Activated gamma-delta T cell treated with anti-CD3 and anti-CD28 coated beads, Interleukin-2, amount 50 U/mL, for 16 hours (primary cell): ENCODE measurements at places on chromosomes 12 and 14.
A peak's percentile ranks its signal among the peaks of the same experiment; 100 is the strongest.

GRCh38 chr14:74912111-74912510 lies 10.9 kb downstream of the RPS6KL1 start:
- DNase-seq = no peak

DNA sequence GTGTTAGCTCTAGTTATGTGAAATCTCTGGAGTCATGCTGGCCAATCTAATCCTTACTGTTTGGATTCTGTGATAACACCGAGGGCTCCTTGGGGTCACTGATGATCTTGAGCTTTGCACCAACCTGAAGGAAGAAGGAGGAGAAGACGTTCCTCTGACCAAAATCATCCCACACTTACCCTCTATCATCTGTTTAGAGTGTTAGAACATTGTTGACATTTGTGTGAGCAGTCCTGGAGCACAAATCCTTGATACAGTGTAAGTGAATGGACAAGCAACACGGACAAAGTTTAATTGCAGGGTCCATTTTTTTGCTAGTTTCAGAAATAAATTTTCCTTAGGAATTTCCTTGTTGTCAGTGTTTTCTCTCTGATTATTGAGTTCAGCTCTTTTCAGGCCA lies 181.7 kb downstream of the AKAP6 start:
- no peak for DNase-seq

DNA sequence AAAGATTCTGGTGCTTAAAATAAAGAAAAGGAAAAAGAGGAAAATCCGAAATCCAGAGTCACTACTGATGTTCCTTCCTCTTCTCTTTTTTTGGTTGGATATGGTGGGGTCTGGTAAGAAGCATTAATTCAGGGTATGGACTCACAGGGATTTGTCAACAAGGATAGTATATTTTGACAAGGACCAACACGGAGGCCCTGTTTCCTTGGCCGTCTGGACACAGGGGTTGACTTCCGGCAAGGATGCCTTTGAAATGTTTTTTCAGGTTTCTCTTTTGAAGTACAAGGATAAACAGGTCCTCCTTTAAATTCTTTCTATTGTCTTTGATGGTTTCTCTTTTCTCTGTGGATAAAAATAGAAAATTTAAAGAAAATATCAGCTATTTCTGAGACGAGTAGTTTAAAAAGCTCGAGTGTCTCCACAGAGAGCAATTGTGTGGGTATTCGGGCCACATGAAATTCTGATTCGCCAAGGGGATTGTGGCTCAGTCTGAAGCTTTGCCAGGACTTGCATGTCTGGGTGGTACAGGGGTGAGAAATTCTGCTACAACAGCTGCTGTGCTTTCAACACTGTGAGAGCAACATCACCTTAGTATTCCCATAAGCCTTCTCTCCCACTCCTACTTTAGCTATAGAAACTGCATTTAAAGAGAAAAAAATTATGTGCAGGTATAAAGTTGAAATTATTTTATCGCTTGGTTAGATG lies 88.5 kb upstream of the CSRP2 start:
- no peak for DNase-seq

DNA sequence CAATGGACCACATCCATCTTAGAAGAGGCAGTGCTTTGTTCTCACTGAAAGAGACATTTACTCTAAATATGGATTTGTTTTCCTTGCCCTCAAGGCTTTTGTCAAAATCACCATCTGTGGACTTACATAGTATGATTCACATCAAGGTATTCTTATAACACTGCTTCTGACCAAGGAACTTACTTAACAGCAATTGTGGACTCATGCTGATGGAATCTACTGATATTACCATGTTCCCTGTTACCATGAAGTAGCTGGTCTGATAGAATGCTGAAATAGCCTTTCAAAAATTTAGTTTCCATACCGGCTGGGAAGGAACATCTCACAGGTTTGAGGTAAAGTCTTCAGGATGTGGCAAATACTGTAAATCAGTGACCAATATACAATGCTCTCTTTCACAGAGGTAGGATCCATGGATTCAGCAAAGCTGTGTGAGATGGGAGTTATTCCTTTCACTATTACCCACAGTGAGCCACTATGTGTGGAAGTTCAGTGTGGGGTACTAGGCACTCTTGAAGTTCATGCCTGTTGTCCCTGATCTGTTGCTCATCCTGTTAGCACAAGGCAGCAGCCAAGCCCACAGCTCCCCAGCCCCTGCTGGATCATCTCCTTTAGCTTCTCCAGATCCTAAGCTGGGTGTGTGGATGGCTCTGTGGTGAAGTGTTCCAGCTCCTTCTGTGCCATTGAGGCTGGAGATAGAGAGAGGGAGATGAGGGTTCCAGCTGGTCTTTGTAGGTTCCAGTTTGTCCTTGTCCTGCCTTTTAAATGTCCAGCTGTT lies 126.4 kb downstream of the ATP23 start:
- no peak for DNase-seq

DNA sequence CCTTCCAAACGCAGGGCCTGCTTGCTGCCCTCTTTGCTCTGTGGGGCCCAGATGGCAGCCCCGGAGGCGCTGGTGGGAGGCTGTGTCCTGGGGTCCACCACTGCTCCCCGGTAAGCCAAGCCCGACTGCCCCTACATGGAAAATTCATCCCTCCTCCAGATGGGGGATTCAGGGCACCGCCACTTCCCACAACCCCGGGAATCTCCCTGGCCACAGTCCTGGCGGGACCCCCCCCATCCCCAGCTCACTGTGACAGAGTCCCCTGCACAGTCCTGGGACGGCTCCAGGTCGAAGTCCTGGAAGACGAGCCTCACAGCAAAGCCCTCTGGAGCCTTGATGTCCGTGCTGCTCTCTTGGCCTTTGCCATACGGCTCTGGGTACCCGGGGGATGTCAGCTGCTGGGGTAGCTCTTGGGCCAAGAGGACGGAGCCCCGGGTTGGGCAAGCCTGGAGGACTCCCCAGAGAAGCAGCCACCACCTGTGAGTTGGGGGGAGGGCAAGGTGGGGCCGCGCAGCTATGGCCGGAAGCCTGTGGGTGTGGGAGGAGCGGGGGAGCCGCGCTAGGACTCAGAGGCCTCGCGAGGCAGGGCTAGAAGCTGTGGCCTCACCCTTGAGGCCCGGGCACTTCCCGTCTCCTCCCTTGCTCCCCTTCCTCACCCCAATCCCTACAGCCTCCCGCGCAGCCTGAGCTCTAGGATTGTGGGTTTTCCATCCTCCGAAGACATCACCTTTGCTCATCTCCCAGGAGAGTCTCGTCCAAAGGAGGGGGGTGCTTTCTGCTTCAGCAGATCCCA lies 815 bp downstream of the C1RL start:
- DNase-seq = peak; percentile 57
